ENCODE measurements at places on chromosomes 16 and 17.
A peak's percentile ranks its signal among the peaks of the same experiment; 100 is the strongest.

- peak; percentile 82 for DNase-seq
These were observed 7.5 kb upstream of the NOS2 start for GRCh38 chr17:27807567-27808470.

DNA sequence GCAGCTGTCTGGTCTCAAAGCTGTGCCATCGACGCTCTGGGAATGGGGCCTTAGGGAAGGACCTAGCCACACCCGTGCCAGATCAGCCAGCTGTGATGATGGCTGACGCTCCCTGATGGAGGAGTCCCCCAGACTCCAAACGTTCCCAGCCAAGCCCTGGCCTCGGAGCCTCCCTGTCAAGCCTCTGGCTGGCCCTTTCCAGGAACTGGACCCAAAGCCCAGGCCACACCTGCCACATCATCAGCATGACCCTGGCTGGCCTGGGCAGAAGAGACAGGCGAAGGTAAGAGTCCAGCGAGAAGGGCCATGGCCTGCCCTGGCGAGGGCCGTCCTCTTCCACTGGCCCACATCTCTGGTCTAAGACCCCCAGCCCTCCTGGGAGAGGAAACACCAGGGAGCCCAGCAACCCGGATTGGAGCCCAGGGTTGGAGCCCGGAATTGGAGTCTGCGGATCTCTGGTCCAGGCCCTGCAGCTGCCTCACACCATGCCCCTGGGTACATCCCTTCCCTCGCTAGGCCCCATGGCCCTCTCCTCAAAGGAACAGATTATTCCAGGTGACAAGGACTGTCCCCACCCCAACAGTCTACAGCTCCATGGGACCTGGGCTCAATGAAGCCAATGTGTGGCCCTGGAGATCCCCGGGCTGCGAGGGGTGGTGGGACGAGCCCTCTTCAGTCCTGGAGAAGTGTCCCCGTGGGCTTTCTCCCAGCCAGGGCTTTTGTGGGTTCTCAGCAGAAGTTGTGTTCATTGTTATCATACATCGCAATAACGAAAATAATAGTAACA lies 105.1 kb upstream of the TNRC6C start:
- DNase-seq = no peak

DNA sequence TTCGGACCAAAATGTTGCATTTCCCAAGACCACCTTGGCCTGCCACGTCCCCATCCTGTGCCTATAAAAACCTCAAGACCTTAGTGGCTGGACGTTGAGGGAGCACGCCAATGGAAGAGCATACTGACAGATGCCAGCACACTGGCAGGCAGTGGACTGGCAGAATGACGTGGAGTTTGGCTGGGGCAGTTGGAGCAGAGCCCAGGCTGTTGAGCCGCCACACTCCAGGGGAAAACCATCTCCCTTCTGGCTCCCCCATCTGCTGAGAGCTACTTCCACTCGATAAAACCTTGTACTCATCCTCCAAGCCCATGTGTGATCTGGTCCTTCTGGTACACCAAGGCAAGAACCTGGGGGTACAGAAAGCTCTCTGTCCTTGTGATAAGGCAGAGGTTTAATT lies 494.1 kb downstream of the CDH11 start:
- no peak for DNase-seq

- no peak for DNase-seq
These were observed 167.5 kb downstream of the CDK5R1 start for GRCh38 chr17:32654324-32654723.

GRCh38 chr17:38917259-38917658 lies 8.2 kb upstream of the LASP1NB start:
- no peak for DNase-seq

GRCh38 chr16:49921106-49921505 lies 65.2 kb upstream of the ZNF423 start:
- no peak for DNase-seq

DNA sequence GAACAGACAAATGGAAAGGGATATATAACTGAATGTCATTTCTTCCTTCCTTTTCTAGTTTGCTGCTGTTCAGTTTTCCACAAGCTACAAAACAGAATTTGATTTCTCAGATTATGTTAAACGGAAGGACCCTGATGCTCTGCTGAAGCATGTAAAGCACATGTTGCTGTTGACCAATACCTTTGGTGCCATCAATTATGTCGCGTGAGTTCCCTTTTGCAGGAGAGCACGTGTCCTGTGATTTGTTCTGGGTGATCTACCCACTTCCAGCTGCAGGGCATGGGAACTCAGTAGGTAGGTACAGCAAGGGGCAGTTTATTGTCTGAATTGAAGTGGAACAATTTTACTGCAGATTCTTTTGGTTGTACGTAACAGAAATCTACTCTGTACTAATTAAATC lies 8.8 kb downstream of the ITGAL start:
- DNase-seq = no peak

- no peak for DNase-seq
These were observed 151.6 kb downstream of the PHKB start for GRCh38 chr16:47612711-47613110.

GRCh38 chr17:14427900-14428647 lies 127.2 kb downstream of the HS3ST3B1 start:
- no peak for DNase-seq

DNA sequence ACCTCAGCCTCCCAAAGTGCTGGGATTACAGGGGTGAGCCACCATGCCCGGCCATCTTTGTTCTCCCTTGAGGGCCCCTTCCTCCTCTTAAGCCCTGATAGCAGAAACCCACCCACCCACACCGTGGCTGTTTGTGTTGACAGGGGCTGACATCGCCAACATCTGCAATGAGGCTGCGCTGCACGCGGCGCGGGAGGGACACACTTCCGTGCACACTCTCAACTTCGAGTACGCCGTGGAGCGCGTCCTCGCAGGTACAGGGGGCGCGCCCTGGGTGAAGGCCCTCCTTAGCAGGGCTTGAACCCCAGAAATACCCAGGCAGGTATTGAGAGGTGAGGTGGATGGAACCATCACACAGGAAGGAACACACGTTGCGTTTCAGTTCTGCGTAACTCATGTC lies 12.6 kb upstream of the RPL13 start:
- DNase-seq = no peak

DNA sequence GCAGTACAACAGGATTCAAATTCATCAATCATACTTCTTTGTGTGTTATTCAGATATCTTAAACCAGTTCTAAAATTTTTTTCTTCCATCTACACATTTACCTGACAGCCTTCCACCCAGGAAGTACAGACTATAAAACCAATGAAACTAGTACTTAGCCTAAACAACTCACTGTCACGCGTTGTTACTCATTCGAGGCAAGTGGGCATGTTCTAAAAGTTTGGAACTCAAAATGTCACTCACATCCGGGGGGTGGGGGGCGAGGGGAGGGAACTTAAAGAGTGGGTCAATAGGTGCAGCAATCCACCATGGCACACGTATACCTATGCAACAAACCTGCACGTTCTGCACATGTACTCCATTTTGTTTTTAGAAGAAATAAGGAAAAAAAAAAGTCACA lies 90.4 kb upstream of the PLEKHM1 start:
- DNase-seq = no peak

DNA sequence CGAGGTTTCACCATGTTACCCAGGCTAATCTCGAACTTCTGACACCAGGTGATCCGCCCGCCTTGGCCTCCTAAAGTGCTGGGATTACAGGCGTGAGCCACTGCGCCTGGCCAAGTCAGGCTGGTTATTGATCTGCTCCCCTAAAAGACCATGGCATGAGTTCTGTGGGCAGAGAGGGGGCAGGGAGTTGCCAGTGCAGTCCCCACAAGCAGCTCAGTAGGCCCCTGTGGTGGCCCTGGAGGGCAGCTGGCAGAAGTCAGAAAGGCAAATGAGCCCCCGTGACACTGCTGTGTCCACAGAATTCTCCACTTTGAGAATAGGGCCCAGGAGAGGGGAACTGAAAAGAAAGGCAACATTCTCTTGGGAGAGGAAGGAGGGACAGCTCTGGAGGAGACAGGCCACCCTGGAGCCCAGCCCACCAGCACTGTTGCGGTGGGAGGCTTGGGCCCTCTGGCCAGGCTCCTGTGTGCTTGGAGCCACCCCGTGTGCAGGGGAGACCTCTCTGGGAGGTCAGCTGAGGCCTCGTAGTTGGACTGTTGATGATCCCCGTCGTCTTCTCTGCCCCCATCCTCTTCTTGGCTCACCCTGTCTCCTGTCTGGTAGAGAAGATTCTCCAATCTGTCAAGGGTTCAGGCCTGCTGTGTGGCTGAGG lies 2.1 kb upstream of the AMDHD2 start:
- DNase-seq = no peak

DNA sequence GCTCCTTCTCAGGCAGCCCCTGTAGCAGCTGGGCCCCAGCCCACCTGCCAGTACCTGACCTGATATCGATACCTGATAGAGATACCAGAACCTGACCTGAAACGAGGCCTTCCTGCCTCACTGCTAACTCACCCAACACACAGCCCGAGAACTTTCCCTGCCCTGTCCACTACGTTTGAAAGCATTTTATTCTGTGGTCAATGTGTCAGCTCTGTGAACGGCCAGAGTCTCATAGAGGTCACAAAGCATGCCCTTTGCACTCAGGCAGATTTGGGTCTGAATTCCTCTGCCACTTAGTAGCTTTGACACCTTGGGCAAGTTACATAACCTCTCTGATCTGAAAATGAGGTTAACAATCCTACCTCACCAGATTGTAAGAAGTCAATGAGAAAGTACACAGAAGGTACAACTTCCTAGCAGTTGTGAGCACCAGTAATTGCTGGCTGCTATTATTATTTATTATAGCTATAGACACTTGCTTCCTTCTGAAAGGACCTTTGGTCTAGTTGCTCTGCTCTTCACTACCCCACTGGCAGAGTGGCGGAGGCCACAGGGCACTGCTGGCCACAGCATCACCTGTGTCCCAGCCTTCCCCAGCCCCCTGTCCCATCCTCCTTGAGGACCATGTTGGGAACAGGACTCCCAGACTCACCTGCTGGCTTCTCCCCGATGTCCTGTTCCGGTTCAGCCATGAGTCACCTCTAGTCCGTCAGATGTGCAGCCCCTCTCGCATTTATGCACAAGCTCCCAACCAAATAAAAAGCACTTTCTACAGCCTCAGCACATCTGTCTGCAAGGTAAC lies 895 bp downstream of the ANKRD40CL start:
- DNase-seq = no peak

GRCh38 chr16:10878644-10879501 lies 1.9 kb downstream of the CIITA start:
- no peak for DNase-seq

DNA sequence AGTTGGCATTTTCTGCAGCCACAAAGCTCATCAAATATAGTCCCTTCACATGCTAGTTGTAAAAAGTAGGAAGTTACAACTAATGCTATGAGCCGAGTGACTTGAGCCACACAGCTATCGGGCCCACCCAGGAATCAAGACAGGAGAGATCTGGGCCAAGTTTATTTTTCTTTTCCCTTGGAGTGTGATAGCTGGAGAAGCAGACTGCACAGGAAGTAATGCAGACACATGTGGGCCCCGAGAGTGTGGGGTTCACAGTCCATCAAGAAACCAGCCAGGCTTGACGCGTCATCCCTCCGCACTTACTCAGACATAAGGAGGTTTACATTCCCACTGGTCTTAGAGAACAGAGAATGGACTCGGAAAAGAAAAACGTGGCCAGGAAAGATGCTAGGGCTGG lies 403.1 kb upstream of the CDH11 start:
- DNase-seq = no peak

GRCh38 chr16:15452246-15452855 lies 18.0 kb downstream of the BMERB1 start:
- DNase-seq = no peak

GRCh38 chr17:35117984-35118383 lies 1.7 kb downstream of the RAD51D start:
- DNase-seq = no peak

DNA sequence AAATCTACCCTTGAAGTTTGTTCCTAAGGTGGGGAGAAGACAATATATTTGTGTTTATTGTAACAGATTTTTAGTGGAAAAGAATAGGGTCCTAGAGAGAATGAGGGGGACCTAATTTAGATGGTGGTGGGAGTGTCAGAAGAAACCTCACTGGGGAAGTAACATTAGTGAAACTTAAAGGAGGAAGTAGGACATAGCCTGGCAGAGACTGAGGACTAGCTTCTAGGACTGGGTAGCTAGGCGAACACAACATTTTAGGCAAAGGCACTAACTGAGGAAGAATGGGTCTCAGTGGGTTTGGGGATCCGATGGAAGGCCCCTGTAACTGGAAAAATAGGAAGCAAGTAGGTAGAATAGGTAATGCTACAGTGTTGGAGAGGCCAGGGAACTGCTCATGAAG lies 4.2 kb upstream of the ARL2BP start:
- no peak for DNase-seq

GRCh38 chr17:67262435-67263117 lies 17.6 kb upstream of the HELZ start:
- DNase-seq = no peak

DNA sequence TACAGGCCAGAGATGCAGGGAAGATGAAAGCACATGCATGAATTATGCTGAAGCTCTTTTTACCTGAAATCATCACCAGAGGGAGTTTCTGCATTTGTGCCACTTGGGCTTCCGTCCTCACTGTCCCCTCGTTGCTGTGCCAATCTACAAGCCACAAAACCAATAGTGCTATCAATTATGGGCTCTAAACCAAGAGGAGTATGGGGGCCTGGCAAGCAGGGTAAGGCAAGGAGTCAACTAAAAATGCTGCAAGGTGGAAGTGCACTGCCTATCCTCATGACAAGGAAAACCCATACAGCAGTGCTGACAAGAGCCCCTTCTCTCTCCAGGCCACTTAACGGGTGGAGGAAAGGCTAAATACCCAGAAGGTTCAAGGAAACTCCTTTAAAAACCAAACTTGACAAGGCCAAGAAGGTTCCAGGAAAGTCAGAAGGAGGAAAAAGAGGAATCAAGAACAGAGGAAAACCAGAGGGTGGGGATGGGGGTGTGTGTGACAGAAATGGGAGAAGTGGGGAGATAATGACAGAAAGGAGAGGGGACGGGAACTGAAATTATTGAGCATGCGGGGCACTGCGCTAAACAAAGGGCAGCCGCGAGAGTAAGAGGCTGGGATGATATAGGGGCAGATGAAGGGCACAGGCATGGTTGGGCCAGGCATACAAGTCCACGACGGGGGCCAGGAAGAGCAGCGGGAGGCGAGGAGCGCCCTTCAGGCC lies 674 bp downstream of the C17orf75 start:
- no peak for DNase-seq

DNA sequence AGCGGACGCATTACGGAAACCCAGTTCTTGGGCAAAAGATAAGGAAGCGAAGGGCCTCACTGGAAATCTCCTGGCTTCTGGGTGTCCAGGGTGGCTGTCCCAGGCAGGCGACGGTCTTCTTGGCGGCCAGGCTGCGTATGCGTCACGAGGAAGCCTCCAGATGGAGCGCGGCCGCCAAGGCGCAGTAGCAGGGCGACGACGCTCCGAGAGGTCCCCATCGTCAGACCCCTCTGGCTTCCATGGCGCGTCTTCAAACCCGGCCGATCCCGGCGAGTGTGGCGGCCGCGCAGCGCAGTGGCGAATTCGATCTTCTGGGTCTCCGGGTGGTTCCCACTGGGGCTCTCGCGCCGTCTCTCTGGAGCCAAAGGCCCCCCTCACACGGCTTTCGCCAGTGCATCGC lies 13.8 kb upstream of the ANKRD40CL start:
- no peak for DNase-seq

Data from GM12864 (cell line).